A549 treated with GW870086 at 1 μM for 4 hours (cell line): ENCODE measurements at places on chromosomes 12 and 14. TPM values are rescaled to one million over a fixed set of nuclear protein-coding genes. Genes with fewer than 3 reads are reported as not detected.

LALBA gene
- total RNA-seq = not detected in 5 replicates

ASPG gene
- total RNA-seq = 0.07 to 0.16 TPM in 2 of 5 replicates, not detected in the others

ACSS3 gene
- not detected in 5 replicates for total RNA-seq

ENDOU gene
- total RNA-seq = not detected in 5 replicates

CLIP1 gene
- total RNA-seq = 29.5 to 46.5 TPM (median 37.8 TPM) in 5 replicates

FOXN4 gene
- 0.03 to 0.08 TPM (median 0.06 TPM) in 4 of 5 replicates, not detected in the other for total RNA-seq

SLC8A3 gene
- total RNA-seq = not detected in 5 replicates

CCDC38 gene
- total RNA-seq = 0.07 to 0.16 TPM (median 0.11 TPM) in 4 of 5 replicates, not detected in the other

LBHD2 gene
- total RNA-seq = not detected in 5 replicates

KRT71 gene
- total RNA-seq = not detected in 5 replicates

FAM181A gene
- not detected in 5 replicates for total RNA-seq

EXOC3L4 gene
- 0.82 to 2.4 TPM (median 1.8 TPM) in 5 replicates for total RNA-seq

PRMT5 gene
- 102 to 112 TPM (median 109 TPM) in 5 replicates for total RNA-seq

ANKRD33 gene
- not detected in 5 replicates for total RNA-seq

KRT6C gene
- total RNA-seq = not detected in 5 replicates

KLHL42 gene
- 15.0 to 21.5 TPM (median 19.8 TPM) in 5 replicates for total RNA-seq

LTB4R2 gene
- total RNA-seq = 2.8 to 5.1 TPM (median 4.4 TPM) in 5 replicates

PTPRO gene
- total RNA-seq = 0.03 to 0.14 TPM in 2 of 5 replicates, not detected in the others

KRT73 gene
- total RNA-seq = not detected in 5 replicates

EIF2B1 gene
- total RNA-seq = 32.4 to 36.9 TPM (median 33.1 TPM) in 5 replicates

TSPAN31 gene
- 15.5 to 19.6 TPM (median 17.2 TPM) in 5 replicates for total RNA-seq

KLRB1 gene
- not detected in 5 replicates for total RNA-seq

SCFD1 gene
- 30.5 to 41.9 TPM (median 38.2 TPM) in 5 replicates for total RNA-seq
